ENCODE measurements at places on chromosomes 16 and 17. TPM values are rescaled to one million over a fixed set of nuclear protein-coding genes. Genes with fewer than 3 reads are reported as not detected.

- no peak for DNase-seq
Observed at GRCh38 chr17:5200360-5200759, 8.7 kb upstream of the ZNF594 start.

Gene KIF18B
- total RNA-seq: 50.3 TPM

DNA sequence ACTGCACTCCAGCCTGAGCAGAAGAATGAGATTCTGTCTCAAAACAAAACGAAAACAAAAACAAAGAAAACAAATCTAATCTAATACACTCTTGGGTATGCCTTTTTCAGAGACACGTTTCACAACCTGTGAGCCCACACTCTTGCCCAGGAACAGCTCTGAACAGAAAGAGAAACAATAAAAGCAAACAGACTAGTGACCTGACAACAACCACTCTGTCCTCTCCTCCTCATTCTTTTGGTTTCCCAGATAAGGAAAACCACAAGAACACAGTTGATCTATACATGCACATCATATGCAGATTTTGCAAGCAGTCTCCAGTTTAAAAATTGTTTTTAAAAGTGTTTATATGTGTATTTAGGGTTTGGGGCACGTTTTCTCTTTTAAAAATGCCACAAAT, 1.3 kb downstream of the MKS1 start:
- DNase-seq: no peak

DNA sequence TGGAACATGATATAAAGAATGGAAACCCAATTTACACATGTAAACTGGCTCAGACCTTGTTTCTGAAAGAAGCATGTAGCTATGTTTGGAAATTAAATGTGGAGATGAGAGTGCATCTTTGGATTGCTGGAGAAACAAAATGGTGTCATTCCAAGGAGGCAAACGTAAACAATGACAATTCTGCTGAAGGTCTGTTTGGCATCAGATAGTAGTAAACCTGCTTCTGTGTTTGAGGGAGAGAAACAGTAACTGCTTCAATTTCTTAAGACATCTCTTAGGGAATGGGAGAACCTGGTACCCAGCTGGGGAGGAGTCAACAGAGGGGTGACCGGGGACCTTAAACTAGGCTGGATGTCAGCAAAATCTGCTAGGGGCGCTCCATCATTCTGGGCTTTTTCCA, 23.5 kb downstream of the GPRC5B start:
- no peak for DNase-seq

DNA sequence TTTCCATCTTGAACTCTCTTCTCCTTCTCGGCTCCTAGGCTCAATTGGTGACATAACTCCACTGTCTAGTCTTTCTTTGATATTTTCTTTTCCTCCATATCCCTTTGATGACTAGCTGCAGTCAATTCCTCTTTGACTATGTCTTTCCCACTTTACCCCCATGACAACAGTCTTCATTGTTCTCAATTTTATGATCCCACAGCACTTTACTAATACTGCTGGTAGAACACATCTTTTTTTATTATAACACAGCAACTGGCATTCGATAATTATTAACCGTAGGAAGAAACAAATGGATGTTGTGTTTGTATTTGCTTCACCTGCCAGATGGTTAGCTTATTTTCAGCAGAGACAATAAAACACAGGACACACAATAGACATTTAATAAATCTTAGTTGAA, 1.3 kb downstream of the KRTAP3-3 start:
- DNase-seq: no peak

GRCh38 chr17:14474591-14474990, 173.7 kb downstream of the HS3ST3B1 start:
- DNase-seq: no peak

GRCh38 chr17:35373534-35373983, at the start of gene SLFN11:
SLFN11 (minus strand) TSS chr17:35373621; CDS start chr17:35363807, 9,814 bp downstream.
- peak; percentile 92 for DNase-seq

GRCh38 chr16:49483251-49483650, 109.6 kb downstream of the C16orf78 start:
- no peak for DNase-seq
